GM18507 (cell line): ENCODE measurements at places on chromosomes 6 and 20.

DNA sequence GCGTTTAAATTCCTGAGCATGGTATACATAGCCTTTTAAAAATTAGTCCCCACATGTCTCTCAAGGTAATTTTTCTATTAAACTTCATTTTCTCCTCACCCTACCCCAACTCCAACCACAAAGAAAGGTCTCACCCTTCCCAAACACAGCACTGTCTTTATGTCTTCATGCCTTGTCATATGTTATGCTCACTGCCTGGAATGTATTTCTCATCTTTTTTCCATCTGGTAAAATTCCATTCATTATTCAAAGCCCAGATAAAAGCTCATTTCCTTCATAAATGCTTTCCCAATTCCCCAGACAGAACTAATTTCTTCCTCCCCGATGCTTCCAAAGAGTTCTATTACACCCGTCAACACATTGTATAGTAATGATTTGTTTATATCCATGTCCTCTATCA, 302.0 kb downstream of the ALDH8A1 start:
- DNase-seq = no peak

DNA sequence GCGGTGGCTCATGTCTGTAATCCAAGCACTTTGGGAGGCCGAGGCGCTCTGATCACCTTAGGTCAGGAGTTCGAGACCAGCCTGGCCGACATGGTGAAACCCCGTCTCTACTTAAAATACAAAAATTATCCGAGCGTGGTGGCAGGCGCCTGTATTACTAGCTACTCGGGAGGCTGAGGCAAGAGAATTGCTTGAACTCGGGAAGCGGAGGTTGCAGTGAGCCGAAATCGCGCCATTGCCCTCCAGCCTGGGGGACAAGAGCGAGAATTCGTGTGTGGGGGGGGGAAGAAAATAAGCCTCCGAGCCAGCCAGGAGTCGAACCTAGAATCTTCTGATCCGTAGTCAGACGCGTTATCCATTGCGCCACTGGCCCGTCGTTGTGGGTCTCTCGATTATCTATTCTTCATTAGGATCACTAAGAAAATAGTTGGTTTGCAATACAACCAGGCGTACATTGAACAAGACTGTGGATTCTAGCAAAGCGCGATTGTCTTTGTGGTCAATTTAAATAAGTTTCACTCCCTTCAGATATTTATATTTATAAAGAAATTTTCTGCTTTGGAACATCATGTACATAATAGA, 33.9 kb upstream of the PRSS16 start:
- DNase-seq = no peak

GRCh38 chr6:126040826-126041225, 54.5 kb downstream of the TRMT11 start:
- DNase-seq = no peak

DNA sequence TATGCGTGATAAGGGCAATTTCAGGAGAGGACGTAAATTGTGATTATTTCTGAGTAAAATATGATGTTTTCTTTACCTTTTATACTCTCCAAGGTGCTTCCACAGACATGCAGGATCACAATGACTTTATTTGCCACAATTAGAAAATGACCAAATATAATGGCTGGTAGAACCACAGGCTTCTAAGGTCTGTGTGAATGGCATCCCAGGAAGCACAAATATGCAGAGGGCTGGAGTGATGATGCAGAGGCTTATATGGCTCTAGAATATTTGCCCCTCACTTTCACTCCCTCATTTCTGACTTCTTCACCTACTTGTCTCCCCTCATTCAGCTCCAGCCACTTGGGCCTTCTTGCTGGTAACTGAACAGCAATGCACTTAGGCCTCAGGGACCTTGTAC, 502.1 kb upstream of the MAP3K7 start:
- no peak for DNase-seq

DNA sequence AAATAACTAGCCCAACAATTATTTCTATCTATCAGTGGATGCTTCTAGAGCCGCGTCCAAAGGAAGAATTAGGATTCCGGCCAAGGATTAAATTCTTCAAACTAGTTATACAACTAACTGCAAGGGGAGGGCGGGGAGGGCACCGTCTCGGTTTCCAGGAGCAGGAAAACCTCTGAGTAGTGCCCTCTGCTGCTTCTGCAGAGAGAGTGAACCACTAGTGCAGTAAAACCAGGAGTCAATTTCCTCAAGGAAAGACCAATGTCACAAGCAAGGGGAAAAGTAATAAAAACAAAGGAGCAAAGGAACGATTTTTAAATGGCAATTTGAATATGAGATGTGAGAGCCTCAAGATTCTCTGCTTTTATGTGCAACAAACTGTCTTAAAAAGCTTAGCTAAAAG, 16.5 kb upstream of the UBE2J1 start:
- DNase-seq = no peak

DNA sequence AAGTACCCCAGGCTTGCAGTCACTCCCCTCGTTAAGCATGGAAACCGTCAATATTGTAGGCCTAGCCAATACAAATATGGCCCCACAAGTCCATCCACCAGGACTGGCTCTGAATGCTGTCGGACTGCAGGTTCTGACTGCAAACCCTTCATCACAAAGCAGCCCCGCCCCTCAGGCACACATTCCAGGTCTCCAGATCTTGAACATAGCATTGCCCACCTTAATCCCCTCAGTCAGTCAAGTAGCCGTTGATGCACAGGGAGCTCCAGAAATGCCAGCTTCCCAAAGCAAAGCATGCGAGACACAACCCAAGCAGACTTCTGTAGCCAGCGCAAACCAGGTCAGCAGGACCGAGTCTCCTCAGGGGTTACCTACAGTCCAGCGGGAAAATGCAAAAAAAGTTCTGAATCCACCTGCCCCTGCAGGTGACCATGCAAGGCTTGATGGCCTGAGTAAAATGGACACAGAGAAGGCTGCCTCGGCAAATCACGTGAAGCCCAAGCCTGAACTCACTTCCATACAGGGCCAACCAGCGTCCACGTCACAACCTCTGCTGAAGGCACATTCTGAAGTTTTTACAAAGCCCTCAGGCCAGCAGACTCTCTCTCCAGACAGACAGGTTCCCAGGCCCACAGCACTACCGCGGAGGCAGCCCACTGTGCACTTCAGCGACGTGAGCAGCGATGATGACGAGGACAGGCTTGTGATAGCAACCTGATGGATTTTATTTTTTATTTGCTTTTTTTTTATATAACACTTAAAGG, 126.2 kb upstream of the EDN1 start:
- no peak for DNase-seq

GRCh38 chr6:164085091-164086075, 670.9 kb downstream of the QKI start:
- DNase-seq = no peak

DNA sequence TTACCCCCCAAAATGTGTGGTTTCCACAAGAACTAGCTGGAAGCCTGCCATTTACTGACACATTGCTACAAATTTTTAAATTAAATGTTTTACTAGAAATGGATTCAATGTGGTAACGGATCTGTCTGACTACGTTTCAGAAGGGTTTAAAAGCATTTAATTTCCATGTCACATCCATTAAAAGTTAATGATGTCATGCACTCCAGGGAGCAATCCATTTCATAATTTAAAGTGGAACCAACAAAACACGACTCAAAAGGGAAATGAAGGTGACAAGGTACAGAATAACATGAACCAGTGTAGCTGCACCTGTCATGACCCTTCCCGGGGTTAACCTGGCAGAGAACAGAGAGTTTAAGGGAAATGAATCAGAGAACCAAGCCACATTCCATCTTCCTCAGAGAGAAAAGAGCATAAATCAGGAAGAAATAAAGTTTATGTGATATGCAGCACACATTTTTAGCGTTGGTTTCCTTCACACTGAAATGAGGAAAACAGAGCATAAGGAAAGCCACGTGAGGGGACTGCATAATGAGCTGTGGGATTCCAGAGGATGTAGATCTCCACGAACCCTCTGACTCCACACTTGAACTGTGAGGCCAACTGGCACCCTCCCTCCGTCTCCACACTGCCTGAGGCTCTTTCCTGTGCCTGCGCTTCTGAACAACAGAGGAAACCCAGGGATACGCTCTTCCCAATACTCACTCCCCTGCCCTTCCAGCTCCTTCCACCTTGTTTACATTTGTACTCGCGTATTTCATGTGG, 170.3 kb upstream of the AHI1 start:
- DNase-seq = no peak

- no peak for DNase-seq
Measured at GRCh38 chr20:53622247-53623133, 28.9 kb upstream of the ZNF217 start.

DNA sequence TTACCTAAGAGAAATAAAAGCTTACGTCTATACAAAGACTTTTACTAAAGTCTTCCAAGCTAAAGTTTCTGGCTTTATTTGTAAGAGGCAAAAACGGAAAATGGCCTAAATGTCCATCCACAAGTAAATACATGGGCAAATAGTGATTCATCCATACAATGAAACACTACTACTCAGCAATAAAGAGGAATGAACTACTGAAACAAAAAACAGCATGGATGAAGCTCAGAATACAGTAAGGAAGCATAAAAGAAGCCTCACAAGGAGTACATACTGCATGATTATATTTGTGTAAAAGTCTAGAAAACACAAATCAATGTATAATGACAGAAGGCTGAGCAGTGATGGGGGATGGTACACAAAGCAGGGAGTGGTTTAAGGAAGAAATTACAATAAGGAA, 84.7 kb downstream of the F13A1 start:
- no peak for DNase-seq

DNA sequence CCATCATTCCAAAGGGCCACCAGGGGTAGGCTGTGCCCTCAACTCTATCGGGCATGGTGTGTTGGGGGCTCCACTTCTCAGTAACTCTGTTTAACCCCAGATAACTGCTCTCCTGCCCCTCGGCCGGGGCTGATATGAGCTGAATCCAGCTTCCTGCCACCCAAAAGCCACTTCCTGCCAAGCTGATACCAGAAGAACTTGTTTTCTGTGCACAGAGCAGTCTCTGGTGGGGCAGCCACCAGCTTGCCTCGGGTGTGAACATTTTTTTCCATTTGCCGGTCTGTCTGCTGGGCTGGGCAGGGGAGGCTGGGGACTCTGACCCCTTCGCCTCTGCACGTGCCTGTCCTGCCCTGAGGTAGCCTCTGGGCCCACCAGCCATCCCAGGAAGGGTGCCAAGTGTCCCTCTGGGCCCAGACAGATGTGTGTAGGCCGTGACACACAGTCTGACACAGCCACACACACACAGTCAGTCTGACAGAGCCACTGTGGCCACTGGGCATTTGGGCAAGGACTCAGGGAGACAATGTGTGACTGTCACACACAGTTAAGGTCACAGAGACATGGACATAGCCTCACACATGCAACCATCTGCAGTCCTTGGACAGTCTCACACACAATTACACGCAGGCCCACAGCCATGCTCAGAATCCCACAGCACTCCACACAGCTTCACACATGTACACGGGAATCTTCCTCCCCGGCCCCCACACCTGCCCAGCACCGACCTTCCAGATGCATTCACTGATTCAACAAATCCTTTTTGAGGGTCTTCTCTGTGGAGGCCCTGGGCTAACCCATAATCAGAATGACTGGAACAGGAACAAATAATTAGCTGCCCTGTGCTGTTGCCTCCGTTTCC, 45.1 kb downstream of the NOL4L start:
- DNase-seq = no peak

- DNase-seq = no peak
Measured at GRCh38 chr6:127090051-127090450, 28.4 kb upstream of the RSPO3 start.

- no peak for DNase-seq
Measured at GRCh38 chr6:29708432-29709179, 14.6 kb upstream of the HLA-F start.

DNA sequence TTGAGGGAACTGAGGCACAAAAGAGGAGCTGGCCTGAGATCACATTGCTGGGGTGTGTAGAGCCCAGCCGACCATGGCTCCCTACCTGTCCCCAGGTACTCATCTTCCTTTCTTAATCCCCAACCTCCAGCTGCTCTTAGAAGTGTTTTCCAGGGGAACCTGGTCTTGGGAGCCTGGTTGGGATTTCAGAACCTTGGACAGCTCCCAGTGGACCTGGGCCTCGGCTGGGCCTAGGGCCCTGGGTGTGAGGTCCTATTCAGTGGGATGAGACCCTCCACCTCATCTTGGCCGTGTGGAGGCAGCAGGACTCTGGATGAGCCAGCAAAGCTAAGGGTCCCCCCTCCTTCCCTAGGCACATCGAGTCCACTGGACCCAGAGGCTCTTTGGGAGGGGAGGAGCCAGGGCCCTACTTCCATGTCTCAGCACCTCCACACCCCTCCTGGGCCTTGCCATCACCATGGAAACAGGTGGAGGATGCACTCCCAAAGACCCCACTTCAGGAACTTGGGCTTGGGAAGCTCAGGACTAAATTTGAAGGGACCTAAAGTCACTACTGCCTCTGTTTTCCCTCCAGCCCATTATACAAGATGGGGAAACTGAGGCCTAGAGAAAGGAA, 38.5 kb downstream of the DLGAP4 start:
- no peak for DNase-seq

GRCh38 chr6:107083047-107083768, 32.1 kb downstream of the BEND3 start:
- no peak for DNase-seq

DNA sequence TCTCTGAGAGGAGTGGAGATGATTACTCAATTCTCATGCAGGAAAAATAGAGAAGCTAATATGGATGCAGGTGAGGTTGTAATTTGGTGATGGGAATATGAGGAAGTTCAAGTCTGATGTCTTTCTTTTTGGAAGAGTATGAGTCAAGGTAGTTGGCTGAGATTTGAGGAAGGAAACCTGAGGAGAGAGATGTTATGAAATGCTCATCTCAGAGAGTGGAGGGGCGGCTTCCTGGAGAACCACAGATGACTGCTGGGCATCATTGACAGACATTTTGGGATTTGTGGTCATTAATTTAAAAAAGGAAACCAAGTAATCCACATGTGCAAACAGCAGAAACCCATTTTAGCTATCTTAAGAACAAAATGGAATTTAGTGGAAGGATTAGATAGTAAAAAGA, 72.5 kb upstream of the UST start:
- DNase-seq = no peak

DNA sequence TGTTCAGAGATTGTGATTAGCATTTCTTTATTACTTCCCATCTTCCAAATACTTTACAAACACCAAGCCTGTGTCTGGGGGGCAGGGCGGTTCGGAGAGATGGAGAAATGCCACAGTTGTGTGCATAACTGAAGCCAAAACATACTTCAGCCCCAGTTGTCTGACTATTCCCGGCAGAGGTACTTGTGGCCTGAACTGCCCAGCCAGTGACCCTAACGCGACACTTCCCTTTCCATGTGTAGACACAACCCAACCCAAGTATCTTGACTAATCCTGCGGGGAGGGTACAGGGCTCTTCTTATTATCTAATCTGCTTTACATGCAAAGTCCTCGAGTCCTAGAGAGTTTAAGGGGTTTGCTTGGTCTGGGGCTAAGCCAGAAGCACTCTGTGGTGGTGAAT, 46.2 kb downstream of the ISM1 start:
- DNase-seq = no peak
